Left kidney (tissue), 8 donors: ENCODE measurements at places on chromosomes 2 and 18. TPM values are rescaled to one million over a fixed set of nuclear protein-coding genes. Genes with fewer than 3 reads are reported as not detected.

DNA sequence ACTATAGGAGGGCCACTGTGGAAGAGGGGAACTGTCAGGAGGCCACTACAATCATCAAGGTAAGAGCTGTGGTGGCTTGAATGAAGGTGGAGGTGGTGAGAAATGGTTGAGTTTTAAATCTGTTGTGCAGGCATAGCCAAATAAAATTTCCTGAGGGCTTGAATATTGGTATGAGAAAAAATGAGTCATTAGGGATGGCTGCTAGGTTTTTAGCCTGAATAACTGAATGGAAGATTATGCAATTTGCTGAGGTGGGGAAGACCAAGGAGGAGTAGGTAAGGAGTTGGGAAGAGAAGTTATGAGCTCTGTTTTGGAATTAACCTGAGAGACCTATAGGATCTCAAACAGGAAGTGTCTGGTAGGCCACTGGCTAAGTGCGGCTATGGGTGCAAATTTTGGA, 84.0 kb downstream of the KLHL14 start:
- DNase-seq = no peak

DNA sequence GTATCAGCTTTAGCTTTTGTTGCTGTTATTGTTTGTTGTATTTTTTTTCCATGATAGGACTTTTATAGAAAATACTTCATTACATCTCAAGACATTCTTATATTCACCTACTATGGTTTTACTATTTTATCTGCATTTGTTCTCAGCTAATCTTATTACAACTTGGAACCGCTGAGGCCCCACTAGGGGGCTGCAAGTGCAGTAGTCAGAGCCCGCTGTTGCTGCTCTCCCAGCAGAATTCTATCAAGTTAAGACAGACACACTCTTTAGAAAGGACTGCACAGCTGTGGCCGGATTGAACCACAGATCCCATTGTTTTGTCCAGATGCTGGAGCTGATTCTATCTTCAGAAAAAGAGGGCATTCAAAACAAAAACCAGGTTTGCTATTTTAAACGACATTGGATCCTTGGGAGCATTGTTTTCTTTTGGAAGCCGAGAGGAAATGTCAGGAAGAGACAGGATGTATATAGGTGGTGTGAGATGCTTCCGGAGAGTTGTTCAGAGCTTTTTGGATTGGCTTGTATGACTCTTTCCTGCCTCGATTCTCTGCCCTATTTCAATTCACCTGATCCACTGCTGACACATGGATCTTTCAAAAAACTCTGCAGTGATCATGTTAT, 105.7 kb upstream of the GAREM1 start:
- peak; percentile 44 for DNase-seq

- peak; percentile 40 for DNase-seq
These were observed at the start of gene SCN2A for GRCh38 chr2:165239230-165239629. TSS of gene SCN2A (plus strand) at chr2:165239414. CDS start at chr2:165295824, 56,410 bp downstream.

- no peak for DNase-seq
These were observed 132.7 kb upstream of the MYCN start for GRCh38 chr2:15807418-15808203.

DNA sequence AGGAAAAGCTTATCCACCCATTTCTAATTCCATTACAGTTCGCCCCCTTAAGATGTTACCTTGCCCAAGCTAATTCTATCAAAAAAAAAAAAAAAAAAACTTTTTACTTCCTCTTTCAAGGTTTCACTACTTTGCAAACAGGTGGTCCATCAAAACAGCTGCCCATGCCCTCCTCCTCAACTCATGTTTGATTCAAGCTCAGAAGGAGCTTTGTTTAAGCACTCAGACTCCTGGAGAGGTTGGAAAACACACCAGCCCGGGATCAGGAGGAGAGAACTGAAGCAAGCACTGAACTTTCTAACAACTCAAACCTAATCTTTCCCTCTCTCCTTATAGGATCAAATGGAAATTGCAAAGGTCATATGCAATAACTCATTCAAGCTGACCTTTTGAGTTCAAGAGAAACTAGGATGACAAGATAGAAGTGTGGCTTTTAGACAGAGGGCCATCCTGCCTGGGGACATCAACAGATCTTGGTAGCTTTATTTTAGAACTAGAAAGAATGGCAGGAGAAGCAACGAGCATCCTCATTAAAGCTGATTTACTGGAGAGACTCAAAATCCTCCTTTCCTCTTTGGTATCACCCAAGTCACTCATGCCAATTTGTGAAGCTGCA, 28.3 kb upstream of the FZD7 start:
- no peak for DNase-seq

DNA sequence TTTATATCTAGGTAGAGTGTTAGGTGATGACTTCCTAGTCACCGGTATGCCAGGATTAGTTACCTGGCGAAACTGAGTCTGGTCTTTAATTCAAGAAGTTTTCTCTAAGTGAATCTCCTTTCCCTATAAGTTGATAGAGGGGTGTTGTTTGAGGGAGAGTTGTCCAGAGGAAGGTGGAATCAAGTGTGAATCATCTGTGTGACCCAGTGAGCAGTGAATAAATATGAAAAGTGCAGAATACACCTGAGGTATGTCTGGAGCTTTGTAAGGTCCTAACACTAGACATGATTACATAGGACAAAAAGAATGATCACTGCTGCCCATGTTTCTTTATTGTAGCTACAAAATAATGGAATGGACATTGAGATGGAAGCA, 11.2 kb downstream of the POU3F3 start:
- peak; percentile 11 for DNase-seq

- no peak for DNase-seq
These were observed 16.6 kb downstream of the POLE4 start for GRCh38 chr2:74975016-74975415.

- no peak for DNase-seq
These were observed 32.7 kb downstream of the AGFG1 start for GRCh38 chr2:227504700-227505099.

- DNase-seq = peak; percentile 17
These were observed 681.3 kb downstream of the ADCYAP1 start for GRCh38 chr18:1585881-1586488.

DNA sequence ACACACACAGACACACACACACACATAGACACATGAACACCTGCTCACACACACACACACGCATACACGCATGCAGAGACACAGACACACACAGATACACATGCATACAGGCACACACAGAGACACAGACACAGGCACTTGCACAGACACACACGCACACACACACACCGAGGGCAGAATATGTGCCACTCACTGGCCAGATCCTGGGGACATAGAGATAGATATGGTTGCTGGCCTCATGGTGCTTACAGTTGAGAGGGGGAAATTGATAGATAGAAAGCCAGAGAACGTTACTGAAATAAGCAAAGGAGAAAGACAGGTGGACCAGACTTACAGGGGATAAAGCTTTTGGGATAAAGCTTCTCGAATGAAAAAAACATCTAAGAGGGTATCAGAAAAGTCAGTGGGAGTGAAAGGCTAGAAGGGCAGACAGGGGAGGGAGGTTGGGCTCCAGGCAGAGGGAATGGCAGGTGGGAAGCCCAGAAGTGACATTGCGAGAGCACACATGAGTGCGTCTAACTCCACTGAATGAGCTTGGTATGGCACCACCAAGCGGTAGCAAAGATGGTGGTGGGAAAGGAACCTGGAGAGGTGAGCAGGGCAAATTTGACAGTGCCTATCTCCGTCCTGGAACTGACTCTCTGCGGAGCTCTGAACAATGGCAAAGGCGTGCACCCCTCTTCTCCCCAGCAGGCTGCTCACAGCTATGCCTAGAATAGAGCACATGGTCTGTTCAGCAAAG, 390.1 kb upstream of the TRIB2 start:
- DNase-seq = no peak

REG3A gene
- not detected for polyA plus RNA-seq

FOXI3 gene
- 0.22 TPM for polyA plus RNA-seq

TCF4 gene
- polyA plus RNA-seq = 77.2 TPM

COL4A4 gene
- 48.6 TPM for polyA plus RNA-seq

FSHR gene
- polyA plus RNA-seq = not detected

HOXD9 gene
- polyA plus RNA-seq = 84.0 TPM
